ENCODE measurements at places on chromosomes 16 and 17.

DNA sequence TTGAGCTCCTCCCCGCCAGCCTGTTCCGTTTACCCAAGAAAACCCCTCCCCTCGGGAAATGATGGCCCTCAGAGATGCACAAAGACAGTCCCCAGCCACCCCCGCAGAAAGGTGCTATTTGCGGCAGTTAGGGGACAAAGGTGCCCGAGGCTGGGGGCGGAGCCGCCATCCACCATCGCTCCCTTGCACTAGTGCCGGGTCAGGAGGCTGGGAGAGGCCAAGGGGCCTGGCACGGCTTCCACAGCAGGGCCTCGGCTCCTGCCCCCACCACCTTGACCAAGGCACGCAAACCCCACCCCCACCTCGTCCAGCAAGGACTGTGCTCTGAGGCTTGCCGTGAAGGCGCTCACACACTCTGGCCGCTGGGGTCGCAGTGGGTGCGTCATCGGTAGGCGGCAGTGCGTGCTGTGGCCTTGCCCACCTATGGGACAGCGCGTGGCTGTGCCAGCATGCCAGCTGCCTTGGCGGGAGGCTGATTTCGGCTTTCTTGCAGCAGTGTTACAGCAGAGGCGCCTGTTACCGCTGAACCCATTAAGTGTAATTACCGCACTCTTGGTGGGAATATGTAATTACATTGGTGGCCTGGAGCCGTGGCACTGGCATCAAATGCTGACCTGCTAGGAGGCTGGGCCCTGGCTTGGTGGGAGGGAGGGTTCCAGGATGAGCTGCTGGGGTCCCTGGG, 31.8 kb downstream of the TPSG1 start:
- peak; percentile 22 for DNase-seq

DNA sequence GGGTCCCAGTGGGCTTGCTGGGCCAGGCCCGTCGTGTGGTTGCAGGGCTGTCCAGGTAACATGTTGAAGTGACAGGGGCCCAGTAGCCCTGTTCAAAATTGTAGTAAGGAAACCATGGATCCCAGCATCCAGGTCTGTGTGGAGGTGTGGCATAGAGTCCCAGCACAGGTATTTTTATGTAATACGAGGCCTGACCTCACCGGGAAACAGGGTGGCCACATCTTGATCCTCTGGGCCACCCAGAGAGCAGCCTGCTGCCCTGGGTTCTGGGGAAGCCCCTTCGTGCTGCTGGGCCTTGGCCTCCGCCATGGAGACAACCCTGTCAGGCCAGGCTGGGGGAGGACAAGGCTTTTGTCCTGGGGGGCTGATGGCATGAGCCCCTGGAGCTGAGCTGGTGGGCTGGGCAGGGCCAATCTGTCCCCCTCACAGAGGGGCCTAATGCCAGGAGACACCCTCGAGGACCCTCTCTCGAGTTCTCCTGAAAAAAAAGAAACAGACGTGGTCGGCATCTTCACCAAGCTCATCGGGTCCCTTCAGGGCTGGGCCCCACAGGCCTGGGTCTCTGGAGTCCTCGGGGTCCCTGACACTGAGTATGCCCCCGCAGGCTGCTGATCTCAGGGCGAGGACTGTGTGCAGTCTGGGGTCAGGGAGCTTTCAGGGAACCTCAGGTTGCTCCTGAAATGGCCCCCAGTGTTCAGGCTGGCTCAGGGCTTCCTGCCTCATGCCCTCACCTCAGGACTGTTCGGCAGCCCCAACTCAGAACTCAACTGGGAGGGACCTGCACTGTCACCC, 47.8 kb downstream of the TNFRSF13B start:
- DNase-seq: no peak

DNA sequence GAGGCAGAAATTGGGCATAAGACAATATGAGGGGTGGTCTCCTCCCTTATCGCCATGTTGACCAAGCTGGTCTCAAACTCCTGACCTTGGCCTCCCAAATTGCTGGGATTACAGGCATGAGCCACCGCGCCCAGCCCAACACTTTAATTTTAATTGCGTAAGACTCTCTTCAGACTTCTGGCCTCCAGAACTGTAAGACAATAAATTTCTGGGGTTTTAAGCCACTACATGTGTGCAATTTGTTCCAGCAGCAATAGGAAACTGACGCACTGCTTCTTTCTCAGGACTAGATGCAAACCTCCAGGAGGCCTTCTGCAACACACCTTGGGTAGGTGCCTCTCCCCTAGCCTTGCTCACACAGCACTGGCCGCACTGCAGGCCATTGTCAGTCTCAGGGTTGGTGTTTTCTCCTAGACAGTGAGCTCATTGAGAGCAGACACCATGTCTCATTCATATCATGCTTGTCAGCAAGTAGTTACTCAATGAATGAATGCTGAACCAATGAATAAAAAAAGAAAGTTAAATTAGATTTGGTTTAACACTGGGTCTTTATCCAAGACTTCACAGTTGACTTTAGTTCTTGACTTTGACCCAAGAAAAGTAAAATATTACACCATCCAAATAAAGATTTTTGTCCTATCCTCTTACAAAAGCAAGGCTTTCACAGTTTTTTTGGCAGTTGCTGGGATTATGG, 5.5 kb upstream of the ACSF2 start:
- DNase-seq: no peak

DNA sequence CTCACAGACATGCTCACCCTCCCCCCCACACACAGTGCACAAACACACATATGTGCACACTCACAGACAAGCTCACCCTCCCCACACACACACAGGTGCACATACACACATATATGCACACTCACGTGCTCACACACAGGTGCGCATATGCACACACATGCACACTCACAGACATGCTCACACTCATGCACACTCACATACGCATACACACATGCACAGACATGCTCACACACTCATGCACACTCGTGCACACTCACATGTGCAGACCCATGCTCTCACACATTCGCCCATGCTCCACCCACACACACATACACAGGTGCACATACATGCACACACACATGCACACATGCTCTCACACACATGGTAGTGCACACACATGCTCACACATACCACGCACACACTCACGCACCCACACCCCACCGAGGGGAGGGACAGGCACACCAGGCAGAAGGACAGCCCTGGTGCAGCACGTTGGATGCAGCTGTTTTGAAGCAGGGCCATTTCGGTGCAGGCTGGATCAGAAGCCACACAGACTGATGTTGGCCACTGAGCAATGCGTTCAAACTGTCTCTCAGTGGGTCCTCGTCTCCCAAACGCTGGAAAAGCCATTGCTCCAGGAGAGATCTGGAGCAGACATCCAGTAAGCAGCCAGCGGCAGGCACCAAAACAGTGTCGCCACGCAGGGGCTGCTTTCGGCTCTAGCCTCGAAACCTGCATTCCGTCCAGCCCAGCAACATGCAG, 86.2 kb upstream of the ZNF469 start:
- no peak for DNase-seq

- DNase-seq: no peak
These were observed 6.0 kb downstream of the SLC7A6 start for GRCh38 chr16:68270353-68270752.

GRCh38 chr16:52251495-52251894, 295.4 kb downstream of the TOX3 start:
- DNase-seq: no peak

- peak; percentile 30 for DNase-seq
These were observed 11.2 kb upstream of the CEP20 start for GRCh38 chr16:15899538-15900100.

GRCh38 chr17:68431661-68432071, 25.6 kb downstream of the WIPI1 start:
- DNase-seq: peak; percentile 60

GRCh38 chr16:13067648-13068047, 166.2 kb downstream of the SHISA9 start:
- no peak for DNase-seq

- DNase-seq: no peak
These were observed 8.2 kb downstream of the NMRAL1 start for GRCh38 chr16:4465977-4466779.

- no peak for DNase-seq
These were observed 161.2 kb downstream of the MRTFB start for GRCh38 chr16:14232106-14232864.

GRCh38 chr16:24203675-24204074, 52.5 kb upstream of the CACNG3 start:
- no peak for DNase-seq

GRCh38 chr17:79033741-79034501, 10.0 kb downstream of the C1QTNF1 start:
- DNase-seq: no peak

DNA sequence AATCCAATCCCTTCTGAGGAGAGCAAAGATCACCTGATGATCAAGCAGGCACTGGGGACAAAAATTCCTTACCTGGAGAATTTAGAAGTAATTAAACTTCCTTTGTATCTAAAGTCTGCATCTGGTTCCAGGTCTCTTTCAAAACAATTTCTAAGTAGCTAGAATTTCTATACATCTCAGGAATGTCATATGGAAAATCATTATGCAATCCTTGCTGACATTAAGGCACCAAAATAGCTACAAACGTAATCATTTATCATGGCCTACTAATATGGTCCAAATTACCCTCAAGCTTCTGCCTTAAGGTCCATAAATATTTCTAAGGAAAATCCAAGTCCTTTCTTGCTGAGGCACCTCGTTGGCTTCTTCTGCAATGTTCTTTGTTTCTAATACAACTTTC, 32.9 kb upstream of the YPEL2 start:
- DNase-seq: no peak

DNA sequence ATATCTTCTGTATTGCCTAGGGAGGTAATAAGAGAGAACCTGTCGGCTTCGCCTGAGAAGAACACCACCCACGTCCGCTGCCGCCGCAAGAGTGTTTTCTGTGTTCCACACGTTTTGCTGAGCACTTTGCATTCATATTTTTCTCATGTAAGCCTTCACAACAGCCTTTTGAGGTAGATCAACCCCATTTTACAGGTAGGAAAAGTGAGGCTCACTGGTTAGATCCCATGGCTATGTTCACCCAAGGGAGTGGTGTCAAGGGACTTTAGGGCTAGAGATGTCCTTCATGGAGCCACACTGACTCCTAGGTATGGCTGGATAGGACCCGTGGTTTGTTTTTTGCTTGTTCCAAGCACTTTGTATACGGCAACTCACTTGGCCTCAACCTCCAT, 87.0 kb upstream of the LGALS9 start:
- DNase-seq: no peak

- DNase-seq: no peak
These were observed 878 bp downstream of the TRIM72 start for GRCh38 chr16:31214708-31215286.

DNA sequence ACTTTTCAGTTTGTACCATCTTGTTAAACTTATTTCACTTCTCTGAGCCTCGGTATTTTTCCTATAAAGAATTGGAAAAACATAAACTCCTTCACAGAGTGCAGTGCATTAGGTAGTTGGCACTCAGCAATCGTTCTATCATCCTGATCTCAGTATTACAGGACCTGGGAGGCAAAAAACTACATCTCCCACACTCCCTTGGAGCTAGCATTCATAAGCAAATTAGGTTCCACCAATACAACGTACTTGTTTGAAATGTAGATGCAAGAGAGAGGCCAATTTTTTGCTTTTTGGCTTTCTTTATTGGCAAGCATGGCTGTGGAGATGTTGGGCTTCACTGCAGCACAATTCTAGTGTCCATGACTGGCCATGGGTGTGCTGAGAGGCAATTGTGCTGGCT, 285.2 kb downstream of the CA10 start:
- no peak for DNase-seq

DNA sequence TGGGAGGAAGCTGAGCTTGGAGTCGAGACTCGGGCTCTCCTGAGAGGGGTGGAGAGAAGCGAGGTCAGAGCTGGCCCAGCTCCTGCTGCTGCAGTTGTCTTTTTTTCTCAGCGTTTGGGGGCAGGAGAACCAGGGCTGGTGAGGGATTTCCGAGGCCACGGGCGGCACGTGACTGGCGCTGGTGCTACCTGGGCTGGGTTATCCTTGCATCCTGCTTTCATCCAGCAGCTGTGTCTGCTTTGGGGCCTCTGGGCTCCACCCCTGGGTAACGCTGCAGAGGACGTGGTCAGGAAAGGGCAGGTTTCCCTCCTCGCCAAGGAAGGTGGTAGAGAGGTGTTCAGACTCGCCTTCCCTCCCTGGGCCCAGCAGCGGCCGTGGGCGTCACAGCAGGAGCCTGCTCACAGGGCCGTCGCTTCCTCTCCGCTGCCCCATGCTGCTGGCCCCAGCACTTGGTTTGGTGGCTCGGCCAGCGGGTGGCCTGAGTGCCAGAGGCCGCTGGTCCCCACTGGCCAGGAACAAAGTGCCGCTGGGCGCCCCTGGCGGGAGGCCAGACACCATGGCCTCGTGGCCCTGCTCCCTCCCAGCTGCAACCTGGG, 22.5 kb downstream of the GSE1 start:
- DNase-seq: no peak

DNA sequence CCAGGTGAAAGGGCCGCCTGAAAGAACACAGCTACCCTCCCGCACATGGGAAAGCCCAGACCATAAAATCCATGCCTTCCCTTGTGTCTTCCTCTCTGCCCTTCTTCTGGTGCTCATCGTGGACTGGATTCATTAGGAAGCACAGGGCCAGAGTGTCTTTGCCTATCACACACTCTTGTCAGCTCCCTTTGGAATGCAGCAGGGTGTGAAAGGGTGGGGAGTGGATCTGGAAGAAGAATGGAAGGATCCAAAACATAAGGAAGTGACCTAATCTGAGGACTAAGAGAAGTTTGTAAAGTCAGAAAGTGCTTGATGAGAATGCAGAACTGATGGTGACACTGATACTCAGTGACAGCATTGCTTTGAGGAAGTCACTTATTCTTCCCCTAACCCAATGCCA, 1147.3 kb upstream of the GOT2 start:
- DNase-seq: no peak

DNA sequence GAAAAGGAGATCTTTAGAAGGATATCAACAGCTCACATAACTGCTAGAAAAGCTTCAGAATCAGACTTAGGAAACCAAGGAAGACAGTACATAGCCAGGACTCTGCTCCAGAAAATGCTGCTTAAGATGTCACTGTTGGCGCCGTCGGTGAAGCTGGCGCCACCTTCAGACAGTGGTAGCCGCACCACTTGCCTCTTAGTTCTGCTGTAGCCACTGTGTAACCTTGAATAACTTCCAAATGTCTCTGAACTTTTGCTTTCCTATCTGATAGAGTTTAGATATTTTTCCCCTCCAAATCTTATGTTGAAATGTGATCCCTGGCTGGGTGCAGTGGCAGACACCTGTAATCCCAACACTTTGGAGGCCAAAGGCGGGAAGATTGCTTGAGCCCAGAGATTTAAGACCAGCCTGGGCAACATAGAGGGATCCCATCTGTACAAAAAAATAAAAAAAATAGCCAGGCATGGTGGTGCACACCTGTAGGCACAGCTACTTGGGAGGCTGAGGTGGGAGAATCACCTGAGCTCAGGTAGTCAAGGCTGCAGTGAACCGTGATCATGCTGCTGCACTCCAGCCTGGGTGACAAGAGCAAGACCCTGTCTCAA, 6.3 kb upstream of the USP31 start:
- DNase-seq: peak; percentile 26

DNA sequence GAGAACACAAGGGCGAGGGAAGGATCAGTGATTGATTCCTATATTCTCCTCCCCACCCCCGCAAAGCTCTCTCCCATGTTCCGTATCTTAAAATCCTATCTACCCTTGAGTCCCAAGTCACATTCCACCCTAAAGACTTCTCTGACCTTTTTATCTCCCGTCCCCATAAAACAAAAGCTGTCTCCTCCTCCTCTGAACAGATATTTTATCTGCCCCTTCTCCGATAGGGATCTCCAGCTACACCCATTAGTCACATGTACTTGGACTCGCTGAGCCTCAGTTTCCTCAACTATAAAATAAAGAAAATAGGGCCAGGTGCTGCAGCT, 12.8 kb downstream of the GGA2 start:
- DNase-seq: no peak

- DNase-seq: no peak
These were observed 639.1 kb downstream of the MAF start for GRCh38 chr16:78961464-78961863.

All from common myeloid progenitor, CD34-positive (primary cell).